Activated CD4-positive, alpha-beta memory T cell treated with anti-CD3 and anti-CD28 coated beads, Interleukin-2, amount 10 ng/mL, durations not matched to agents 7 days and 5 days (primary cell): ENCODE measurements at places on chromosomes 5 and 9.

DNA sequence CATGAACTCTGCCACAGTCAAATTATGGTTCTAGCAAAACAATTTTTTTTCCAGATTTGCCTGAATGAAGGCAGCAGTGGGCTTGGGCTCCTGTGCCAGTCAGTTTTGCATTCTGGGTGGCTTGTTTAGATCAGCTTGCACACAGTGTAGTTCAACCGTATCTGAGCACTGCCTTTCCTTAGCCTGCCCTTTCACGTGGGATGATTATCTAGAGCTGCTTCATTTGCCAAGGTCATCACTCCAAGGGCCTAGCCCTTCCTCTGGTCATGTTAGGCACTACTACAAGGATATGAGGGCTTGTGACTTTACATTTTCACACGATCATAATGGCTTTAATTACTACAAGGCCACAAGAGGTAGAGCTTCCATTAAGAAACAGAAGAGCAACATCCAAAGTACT lies 150.6 kb upstream of the EFNA5 start:
- DNase-seq: no peak

DNA sequence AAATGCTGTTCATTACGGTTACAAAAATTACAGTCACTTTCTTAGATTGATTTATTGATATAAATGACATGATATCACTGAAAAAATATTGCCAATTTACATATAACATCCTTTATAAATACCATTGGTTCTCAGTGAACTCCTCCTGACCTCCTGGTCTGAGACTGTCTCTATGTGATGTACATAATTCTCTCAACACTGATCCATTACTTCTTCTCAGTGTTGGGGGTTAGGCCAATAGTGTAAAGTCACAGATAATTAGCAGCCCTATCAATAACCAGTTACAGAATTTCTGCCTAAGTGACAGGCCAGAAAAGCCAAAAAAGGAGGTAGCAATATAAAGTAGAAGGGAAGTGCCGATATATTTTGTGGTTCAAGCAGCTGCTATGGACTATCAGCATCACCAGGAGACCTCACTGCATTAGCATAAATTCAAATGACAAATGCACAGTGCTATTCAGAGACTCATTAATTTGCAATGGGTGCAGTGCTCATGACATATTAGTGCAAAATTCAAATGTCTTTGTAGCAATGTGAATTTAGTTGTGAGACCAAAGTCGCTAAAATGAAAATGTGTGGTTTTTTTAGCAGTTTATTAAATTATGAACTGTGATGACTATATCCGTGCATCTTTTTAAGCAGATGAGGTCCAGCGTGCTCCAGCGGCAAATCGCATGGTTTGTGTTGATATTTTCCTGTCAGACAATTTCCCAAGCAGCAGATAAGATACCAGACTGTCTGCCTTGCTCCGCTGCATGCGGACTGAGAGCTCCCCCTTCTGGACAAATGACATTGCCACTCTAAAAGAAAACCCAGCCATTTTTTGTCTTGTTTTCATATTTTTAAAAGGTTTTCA lies 144.6 kb downstream of the CETN3 start:
- DNase-seq: peak; percentile 45

DNA sequence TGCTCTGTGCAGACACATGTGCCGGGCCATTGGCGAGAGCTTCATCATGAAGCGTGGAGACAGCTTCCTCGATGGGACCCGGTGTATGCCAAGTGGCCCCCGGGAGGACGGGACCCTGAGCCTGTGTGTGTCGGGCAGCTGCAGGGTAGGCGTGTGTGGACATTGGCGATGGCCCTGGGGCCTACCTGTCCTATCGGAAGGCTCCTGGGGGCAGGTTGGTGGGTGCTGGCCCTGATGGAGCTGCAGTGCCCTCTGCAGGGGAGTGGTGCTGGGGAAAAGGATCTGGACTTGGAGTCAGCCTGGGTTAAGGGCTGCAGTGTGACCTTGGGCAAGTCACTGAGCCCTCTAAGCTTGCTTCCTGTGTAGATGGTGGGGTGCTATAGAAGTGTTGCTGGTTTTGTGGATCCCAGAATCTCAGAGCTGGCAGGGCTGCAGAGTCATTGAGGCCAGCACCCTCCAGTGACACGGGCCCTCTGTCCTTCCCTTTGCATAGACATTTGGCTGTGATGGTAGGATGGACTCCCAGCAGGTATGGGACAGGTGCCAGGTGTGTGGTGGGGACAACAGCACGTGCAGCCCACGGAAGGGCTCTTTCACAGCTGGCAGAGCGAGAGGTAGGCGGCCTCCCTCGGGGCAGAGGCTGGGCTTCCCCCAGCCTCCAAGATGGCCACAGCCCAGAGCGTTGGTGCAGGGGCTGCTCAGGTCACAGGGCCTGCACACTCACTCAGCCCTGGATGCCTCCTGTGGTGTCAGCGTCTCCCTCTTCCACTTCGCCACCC lies 15.8 kb downstream of the ADAMTS13 start:
- DNase-seq: no peak

DNA sequence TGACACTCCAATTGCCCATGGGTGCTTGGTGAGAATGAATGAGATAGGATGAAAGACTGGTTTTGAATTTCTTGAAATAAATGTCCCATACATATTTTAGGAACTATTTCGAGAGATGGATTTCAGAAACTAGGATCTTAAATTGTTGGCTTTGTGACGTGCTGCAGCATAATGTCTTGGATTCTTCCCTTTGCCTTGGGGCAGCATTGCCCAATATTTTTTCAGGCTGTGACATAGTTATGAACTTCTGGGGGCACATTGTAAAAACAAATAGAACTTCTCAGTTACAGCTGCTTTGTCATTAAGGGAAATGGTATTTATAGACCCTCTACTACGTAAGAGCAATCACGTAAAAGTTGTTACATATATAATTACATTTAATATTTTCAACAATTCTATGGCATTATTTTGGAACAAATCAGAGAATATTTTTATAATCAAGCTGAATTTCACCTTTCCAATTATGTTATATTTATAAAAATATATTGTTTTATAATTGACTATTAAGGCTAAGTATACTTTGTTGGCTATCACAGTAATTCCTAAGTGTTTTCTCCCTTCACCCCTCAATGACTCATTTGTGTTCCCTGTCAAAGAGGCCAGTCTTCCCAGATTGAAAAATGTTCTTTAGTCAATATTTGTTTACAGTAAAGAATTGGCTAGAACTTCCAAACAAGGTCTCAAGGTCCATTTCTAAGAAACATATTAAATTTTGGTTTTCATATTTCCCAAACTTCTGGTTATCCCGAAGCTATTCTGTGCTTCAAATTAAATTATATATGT lies 1388.3 kb upstream of the ACO1 start:
- no peak for DNase-seq

DNA sequence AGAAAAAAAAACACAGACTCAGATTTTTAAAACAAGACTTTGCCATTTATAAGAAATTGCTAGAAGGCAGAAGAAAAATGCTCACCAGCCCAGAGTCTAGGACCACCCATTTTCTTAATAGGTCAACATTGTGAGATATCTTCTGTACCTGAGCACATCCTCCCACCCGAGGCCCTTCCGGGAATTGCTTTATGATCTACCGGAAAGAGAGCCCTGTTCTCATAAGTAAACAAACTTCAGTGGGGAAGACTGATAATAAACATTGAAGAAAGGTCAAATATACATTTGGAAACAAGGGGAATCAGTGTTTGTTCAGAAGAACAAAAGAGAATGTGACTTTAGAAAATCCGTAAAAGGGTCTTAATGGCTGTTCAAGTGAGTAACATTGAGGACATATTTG lies 44.4 kb downstream of the PRKACG start:
- no peak for DNase-seq

- no peak for DNase-seq
Measured at GRCh38 chr9:114827641-114828302, 21.9 kb upstream of the TNFSF15 start.

- no peak for DNase-seq
Measured at GRCh38 chr5:154770111-154770510, 14.9 kb downstream of the LARP1 start.

GRCh38 chr5:98781520-98781919 lies 8.1 kb downstream of the RGMB start:
- no peak for DNase-seq

DNA sequence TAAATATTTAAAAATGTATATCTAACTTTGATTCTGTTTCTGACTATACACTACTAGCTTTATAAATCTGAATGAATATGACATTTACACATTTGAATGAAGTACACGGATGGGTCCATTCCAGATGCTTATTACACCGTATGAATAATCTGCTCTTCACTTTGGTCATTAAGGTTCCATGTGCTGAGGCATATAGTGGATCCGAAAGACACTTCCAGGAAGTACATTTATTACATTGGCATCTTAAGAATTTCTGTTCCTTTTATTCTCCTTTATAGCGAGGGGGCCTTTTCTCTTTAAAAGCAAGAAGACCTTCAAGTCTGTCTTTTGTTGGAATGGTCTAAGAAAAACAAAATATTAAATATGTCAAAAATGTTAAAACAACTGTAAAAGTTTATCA lies 147.6 kb downstream of the AUH start:
- DNase-seq: no peak

- no peak for DNase-seq
Measured at GRCh38 chr9:123407217-123407851, 51.3 kb downstream of the CRB2 start.

DNA sequence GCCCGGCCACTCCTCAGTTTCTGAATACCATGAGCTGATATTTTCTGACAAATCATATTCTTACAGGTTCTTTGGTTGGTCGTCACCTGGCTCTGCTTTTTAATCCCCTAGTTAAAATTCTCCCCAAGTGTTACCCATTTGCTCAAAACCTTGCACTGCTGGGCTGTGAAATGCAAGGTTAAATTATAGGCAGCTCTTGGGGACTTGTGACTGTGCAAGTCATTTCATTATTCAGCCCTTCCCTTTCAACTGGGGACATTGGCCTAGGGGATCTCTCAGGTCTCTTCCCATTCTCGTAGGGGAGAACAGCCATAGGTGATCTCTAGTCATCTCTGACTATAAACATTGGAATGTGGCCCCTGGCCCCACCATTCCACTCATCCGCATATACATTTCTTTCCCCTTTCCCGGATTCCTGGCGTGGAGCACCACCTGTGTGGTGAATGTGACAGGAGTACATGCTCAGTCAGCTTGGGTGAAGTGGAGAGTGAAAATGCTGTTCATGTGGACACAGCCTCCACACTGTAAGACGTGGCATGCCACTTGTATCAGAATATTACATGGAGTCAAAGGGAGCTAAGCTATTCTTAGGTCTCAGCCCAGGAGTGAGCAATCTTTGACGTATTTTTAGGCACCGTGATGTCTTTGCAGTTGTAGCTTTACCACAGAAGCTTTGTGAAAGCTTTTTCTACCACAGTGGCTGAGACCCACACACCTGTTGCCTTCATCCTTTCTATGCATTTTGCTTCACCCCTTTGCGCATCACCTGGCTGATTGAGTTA lies 386.7 kb downstream of the KDM4C start:
- no peak for DNase-seq

GRCh38 chr5:98372351-98372750 lies 401.1 kb upstream of the RGMB start:
- DNase-seq: no peak

DNA sequence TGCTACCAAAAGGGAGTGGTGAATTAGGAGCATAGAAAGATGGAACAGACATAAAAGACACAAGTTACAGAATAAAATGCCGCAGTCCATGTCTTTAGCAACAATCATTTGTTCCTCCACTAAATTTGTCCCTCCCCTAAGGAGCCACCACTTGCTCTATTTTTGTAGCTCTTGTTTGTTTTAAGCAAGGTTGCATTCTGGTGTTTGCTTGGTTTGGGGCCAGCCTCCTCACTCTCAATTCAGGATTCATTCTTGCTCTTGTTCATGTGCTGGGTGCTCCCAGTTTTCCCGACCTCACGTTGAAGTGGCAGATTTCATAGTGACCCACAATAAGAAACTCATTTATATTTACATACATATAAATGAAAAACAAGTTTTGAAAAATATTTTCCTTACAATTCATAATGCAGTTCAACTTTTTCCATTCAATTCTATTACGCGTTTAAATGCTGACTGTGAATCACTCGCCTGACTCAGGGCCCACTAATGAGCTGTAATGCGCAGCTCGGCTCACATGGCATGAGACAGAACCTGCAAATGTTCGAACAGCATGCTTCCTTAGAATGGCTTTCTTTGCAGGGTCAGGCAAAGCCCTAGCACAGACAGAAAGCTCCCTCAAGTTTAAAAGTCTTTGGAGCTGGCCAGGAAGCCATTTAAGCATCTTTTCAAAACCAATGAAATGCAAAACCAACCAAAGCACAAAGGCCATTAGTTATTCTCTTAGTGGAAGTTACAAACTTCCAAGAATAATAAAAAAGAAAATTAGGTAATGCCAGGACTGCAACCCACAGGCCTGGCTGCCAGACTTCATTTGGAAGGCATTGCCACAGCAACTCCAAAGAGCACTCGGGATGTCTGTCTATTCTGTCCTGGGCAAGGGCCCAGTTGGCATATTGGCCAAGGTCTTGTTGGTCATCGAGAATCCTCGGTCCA lies 41.7 kb downstream of the RETREG1 start:
- no peak for DNase-seq

GRCh38 chr5:113157886-113158285 lies 181.3 kb downstream of the DCP2 start:
- no peak for DNase-seq
